Gastrocnemius medialis (tissue), 4 donors: ENCODE measurements at places on chromosomes 5 and 9. TPM values are rescaled to one million over a fixed set of nuclear protein-coding genes. Genes with fewer than 3 reads are reported as not detected.
A peak's percentile ranks its signal among the peaks of the same experiment; 100 is the strongest.

GRCh38 chr5:31623249-31623648 lies 15.7 kb upstream of the PDZD2 start:
- DNase-seq: no peak
- no peaks in the 10 kb centered on the region for H3K36me3 ChIP-seq
- H3K4me3 ChIP-seq: no peak overlapping the region
- H3K27me3 ChIP-seq: no peaks in the 10 kb centered on the region

DNA sequence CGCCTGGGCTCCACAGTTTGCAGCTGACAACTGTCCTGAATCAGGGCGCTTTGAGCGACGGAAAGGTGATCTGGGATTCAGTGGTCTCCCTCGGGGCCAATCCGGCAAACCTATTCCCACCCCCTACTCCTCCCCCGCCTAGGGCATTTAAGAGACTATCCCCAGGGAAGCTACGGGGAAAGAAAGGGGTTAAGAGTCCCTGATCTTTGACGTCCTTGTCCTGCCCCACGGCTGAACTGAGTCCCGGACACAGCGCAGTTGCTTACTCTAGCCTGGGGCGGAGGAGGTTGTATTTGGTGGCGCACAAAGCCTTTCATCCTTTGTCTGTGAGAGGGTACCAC lies 3.4 kb downstream of the RORB start:
- peaks cover 33% of the 10 kb centered on the region for H3K4me1 ChIP-seq
- no peak for DNase-seq
- H3K27ac ChIP-seq: no peak overlapping the region
- H3K27me3 ChIP-seq: peaks cover 18% of the 10 kb centered on the region
- H3K4me3 ChIP-seq: no peak overlapping the region

DNA sequence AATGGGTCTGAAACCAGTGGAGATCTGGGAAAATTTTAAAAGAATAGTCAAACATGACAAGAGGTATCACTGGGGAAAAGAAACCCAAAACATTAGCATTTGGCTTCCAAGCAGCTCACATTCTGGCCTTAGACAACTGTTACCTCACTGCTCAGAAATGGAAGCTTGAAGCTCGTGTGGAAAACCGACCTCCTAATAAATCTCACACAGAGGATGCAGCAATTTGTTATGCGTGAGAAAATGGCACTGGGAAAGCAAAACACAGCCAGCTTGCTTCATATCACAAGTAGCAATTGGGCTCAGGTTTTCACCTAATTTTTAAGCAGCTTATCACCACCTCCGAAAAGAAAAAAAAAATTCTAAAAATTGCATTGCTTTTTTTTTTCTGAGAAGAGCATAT lies 103.3 kb upstream of the TAS2R1 start:
- no peak for DNase-seq
- H3K4me3 ChIP-seq: no peak overlapping the region
- H3K4me1 ChIP-seq: no peaks in the 10 kb centered on the region
- no peaks in the 10 kb centered on the region for H3K27me3 ChIP-seq
- no peak overlapping the region for H3K27ac ChIP-seq

GRCh38 chr5:120706877-120707276 lies 242.8 kb downstream of the PRR16 start:
- no peaks in the 10 kb centered on the region for H3K4me1 ChIP-seq
- H3K27me3 ChIP-seq: no peaks in the 10 kb centered on the region
- no peak for DNase-seq
- H3K27ac ChIP-seq: no peak overlapping the region

DNA sequence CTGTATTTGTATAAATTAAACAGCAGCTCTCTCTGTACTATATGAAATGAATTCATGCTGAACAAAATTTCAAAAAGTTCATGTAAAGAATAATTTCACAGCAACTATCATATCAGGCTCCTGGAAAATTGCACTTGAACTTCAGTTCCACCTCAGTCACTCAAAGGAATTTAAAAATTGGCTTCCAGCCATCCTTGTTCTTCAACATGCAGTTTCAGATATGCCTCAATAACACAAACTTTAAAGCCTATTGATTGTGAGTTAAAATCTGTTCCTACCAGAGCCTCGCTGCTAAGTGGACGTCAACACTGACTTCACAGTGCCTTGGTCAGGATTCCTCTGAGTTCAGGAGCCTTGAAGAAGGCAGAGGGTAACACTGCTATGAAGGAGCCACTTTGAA lies 418.7 kb upstream of the WWC1 start:
- H3K27me3 ChIP-seq: no peaks in the 10 kb centered on the region
- H3K27ac ChIP-seq: no peak overlapping the region
- H3K36me3 ChIP-seq: no peaks in the 10 kb centered on the region

DNA sequence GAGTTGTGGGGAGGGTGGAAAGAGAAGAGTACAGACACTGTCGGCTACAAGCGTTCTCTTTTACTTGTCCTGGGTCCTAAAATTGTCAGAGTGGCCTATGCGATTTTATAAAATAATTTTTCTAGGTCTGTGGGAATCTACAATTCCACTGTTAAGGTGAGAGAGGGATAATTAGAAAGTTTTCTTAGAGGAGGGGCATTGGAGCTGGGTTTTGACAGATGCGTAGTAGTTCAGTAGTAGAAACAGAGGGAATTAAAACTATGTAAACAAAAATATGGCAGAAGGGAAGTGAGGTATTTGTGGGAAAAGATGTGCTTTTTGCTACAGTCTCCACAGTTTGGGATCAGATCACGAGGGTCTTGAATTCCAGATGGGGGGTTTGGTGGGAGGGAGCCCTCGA lies 129.1 kb upstream of the SHB start:
- no peak overlapping the region for H3K4me3 ChIP-seq
- H3K36me3 ChIP-seq: no peaks in the 10 kb centered on the region
- H3K4me1 ChIP-seq: no peaks in the 10 kb centered on the region
- H3K27ac ChIP-seq: no peak overlapping the region

DNA sequence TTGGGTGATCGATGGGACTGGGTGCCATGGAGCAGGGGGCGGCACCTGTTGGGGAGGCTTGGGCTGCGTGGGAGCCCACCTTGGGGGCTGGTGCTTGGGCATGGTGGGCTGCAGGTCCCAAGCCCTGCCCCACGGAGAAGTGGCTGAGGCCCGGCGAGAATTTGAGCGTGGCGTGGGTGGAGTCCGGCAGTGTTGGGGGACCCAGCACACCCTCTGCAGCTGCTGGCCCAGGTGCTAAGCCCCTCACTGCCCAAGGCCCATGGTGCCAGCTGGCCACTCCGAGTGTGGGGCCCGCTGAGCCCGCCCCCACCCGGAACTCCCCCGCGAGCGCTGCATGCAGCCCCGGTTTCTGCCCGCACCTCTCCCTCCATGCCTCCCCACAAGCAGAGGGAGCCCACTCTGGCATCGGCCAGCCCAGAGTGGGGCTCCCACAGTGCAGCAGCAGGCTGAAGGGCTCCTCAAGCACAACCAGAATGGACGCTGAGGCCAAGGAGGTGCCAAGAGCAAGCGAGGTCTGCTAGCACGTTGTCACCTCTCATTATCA lies 1178.6 kb upstream of the CDH10 start:
- no peaks in the 10 kb centered on the region for H3K4me1 ChIP-seq
- H3K36me3 ChIP-seq: no peaks in the 10 kb centered on the region
- no peak overlapping the region for H3K4me3 ChIP-seq
- H3K27me3 ChIP-seq: no peaks in the 10 kb centered on the region
- H3K27ac ChIP-seq: no peak overlapping the region

DNA sequence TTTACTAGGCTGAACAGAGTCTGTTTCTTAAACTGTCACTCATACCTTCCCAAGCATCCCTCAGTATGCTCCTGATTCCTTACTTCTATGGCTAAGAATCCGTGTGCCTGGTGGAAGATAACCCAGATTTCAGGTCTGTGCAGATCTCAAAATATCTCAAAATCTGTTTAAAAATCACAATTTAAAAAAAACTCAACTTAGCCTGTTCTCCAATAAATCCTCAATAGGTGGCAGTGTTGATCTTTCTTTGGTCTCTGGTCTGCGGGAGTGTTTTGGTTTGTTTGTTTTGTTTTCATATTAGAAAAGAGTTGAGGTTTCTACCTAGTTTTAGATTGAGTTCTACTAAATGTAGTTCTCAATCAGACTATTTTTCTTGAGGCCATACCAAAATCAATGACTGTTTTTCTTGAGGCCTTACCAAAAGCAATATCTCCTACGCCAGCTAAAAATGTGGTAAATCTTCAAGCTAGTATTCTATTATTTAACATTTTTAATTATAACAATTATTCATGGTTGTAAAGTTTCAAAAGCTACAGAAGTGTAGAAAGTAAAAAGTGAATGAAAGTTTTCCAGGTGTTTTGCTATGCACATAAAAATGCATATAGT lies 57.9 kb downstream of the TGFBR1 start:
- H3K4me3 ChIP-seq: no peak overlapping the region
- no peaks in the 10 kb centered on the region for H3K27me3 ChIP-seq
- no peaks in the 10 kb centered on the region for H3K36me3 ChIP-seq
- no peak overlapping the region for H3K27ac ChIP-seq

DNA sequence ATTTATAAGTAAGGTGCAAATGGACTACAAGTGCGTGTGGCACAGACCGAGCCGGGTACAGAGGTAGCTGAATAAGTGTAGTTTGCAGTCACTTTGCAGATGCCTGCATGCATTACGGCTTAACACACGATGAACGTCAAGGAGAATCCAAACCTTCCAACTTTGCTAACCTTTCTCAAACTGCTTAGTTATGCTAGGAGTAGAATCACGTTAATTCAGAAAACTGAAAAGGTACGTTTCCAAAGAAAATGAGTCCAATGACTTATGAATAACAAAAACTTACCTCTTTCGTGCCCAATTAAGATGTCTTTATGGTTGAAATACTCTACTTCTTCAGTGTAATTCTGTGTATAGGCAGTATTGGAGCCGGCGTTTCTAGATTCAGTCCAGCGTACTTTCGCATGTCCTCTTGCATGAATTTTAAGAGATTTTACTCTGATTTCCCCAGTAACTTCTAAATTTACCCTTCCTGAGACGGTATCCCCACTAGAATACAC lies 539 bp downstream of the ARRDC3 start:
- peaks cover 27% of the 10 kb centered on the region for H3K4me1 ChIP-seq
- no peaks in the 10 kb centered on the region for H3K27me3 ChIP-seq
- peak overlapping the region; percentile 86 for H3K4me3 ChIP-seq
- no peak for DNase-seq
- H3K36me3 ChIP-seq: peaks cover 9% of the 10 kb centered on the region

DNA sequence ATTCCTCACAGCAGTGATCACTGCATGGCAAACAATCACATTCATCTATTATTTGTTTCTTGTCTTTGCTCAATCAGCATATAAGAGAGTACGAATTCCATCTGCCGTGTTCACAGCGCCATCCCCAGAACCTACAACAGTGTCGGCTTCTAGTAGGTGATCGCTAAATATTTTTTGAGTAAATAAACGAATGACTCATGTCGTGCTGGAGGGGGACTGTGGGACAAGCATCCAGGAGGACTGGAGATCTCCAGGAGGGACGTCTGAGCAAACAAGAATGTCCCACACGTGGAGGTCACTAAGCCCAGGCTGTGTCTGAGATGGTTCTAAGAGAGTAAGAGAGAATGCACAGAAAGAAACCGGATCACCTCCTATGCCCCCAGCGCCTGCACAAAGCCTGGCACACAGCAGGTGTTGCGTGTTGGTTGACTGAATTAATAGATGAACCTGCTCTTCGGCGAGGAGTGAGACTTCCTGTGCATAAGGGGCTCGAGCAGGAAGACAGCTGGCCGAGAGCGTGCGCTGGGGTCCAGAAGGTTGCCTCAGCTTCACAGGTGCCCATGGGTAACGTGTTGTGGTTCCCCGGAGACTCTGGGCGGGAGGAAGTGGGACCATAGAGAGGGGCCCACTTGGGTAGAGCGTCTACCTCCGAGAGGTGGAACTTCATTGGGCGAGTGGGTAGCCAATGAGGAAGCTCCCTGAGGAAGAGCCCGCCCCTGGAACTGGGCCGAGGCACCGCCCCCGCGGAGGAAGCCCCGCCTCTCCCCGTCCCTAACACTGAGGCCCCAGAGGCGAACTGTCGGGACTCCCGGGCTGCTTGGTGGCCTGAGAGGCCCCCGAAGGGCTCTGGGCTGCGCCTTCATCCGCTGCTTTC lies 193.0 kb downstream of the MELK start:
- no peaks in the 10 kb centered on the region for H3K4me1 ChIP-seq
- no peaks in the 10 kb centered on the region for H3K27me3 ChIP-seq
- H3K27ac ChIP-seq: no peak overlapping the region
- H3K4me3 ChIP-seq: peak overlapping the region; percentile 17

- H3K27ac ChIP-seq: no peak overlapping the region
- no peaks in the 10 kb centered on the region for H3K36me3 ChIP-seq
- no peak for DNase-seq
- H3K4me1 ChIP-seq: no peaks in the 10 kb centered on the region
- H3K4me3 ChIP-seq: no peak overlapping the region
Observed at GRCh38 chr5:174472956-174473355, 251.4 kb upstream of the MSX2 start.

DNA sequence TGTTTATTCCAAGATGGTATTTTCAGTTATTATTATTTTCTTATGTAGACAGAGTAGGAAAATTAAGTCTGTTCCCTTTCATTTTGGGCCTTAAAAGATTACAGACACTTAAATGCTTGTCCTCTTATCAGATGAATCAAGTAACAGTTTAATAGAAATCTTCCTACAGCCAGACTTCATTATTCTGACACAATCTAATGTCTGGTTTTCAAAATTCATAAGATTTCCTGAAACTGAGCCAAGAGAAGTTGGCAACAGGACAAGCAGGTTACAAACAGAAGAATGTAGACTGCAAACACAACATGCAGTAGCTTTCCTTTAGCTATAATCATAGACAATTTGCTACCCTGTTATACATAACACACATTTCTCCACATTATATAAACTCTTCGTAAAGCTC lies 130.5 kb downstream of the FBXL17 start:
- H3K27me3 ChIP-seq: no peaks in the 10 kb centered on the region
- H3K27ac ChIP-seq: no peak overlapping the region
- H3K4me1 ChIP-seq: peaks cover 50% of the 10 kb centered on the region
- DNase-seq: no peak
- H3K36me3 ChIP-seq: no peaks in the 10 kb centered on the region

DNA sequence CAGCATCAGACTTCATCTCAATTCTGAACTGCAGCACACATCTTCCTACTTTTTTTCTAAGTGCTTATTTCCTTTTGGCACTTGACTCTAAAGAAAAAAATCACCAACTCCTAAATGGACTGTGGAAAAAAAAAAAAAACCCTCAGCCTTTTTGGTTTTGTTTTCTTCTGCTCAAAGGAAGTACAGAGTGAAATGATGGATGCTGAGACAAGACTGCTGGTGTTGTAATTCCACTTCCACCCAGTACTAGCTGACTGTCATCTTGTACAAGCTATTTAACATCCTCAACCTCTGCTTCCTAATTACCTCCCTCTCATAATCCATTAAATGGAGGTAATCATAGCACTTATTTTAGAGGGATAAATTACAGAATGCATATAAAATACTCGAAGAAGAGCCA lies 171.5 kb upstream of the GNA14 start:
- H3K4me1 ChIP-seq: peaks cover 3% of the 10 kb centered on the region
- no peak overlapping the region for H3K4me3 ChIP-seq
- H3K27ac ChIP-seq: peak overlapping the region; percentile 2
- no peaks in the 10 kb centered on the region for H3K36me3 ChIP-seq
- H3K27me3 ChIP-seq: no peaks in the 10 kb centered on the region

GRCh38 chr5:21704974-21705668 lies 1148.0 kb downstream of the CDH12 start:
- no peaks in the 10 kb centered on the region for H3K27me3 ChIP-seq
- H3K4me1 ChIP-seq: no peaks in the 10 kb centered on the region
- no peak for DNase-seq
- H3K36me3 ChIP-seq: no peaks in the 10 kb centered on the region
- H3K27ac ChIP-seq: no peak overlapping the region
- no peak overlapping the region for H3K4me3 ChIP-seq

GRCh38 chr5:136423944-136424606 lies 58.7 kb upstream of the TRPC7 start:
- no peak overlapping the region for H3K4me3 ChIP-seq
- H3K4me1 ChIP-seq: no peaks in the 10 kb centered on the region
- DNase-seq: no peak
- no peaks in the 10 kb centered on the region for H3K27me3 ChIP-seq

The SHOC1 gene
- total RNA-seq: not detected

The SLC38A9 gene
- 9.2 TPM for total RNA-seq

The PCDHB11 gene
- 0.05 TPM for total RNA-seq

The SPATA31D1 gene
- not detected for total RNA-seq

The ZNF483 gene
- total RNA-seq: 0.12 TPM

The SEMA5A gene
- total RNA-seq: 1.2 TPM

The MEIKIN gene
- not detected for total RNA-seq

The C5orf58 gene
- not detected for total RNA-seq
